ENCODE measurements at places on chromosomes 4 and X. TPM values are rescaled to one million over a fixed set of nuclear protein-coding genes. Genes with fewer than 3 reads are reported as not detected.

The SERTM2 gene
- total RNA-seq, result not detected

The GRPR gene
- 0.45 TPM for total RNA-seq

The FGFBP2 gene
- not detected for total RNA-seq

The MAOB gene
- not detected for total RNA-seq

The GPR119 gene
- total RNA-seq, result not detected

The UGT2B10 gene
- not detected for total RNA-seq

The EXOC1L gene
- not detected for total RNA-seq

DNA sequence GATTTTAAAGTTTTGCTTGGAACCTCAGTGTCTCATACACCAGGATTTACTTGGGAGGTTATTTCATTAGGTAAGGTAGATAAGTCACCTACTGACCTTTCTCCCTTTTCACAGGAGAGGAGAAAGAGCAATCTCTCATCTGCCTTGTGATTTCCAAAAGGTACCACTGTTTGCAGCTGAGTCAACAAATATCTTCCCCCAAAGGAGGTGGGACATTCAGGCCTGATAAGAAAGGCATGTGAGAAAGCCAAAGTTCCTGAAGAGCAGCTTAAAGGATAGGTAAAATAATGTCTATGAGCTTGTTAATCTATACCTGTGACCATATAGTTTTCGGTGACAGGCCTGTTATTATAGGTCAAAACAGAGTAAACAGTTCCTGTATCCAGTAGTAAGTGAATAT is 45.0 kb downstream of the FAM47B start:
- no peaks in the 10 kb centered on the region for H3K36me3 ChIP-seq
- H3K27me3 ChIP-seq, result no peaks in the 10 kb centered on the region
- no peak overlapping the region for H3K27ac ChIP-seq
- H3K4me3 ChIP-seq, result no peak overlapping the region
- no peak for DNase-seq

GRCh38 chr4:75698162-75698962 is 25.2 kb upstream of the G3BP2 start:
- H3K27me3 ChIP-seq, result no peaks in the 10 kb centered on the region
- H3K27ac ChIP-seq, result no peak overlapping the region
- H3K36me3 ChIP-seq, result no peaks in the 10 kb centered on the region
- peak; percentile 69 for DNase-seq
- peak overlapping the region; percentile 40 for H3K4me3 ChIP-seq
- H3K4me1 ChIP-seq, result peaks cover 11% of the 10 kb centered on the region

- no peaks in the 10 kb centered on the region for H3K27me3 ChIP-seq
- H3K27ac ChIP-seq, result no peak overlapping the region
- H3K36me3 ChIP-seq, result no peaks in the 10 kb centered on the region
- H3K4me1 ChIP-seq, result peaks cover 12% of the 10 kb centered on the region
- no peak for DNase-seq
Measured at GRCh38 chrX:118513120-118513898, 17.7 kb downstream of the DOCK11 start.

DNA sequence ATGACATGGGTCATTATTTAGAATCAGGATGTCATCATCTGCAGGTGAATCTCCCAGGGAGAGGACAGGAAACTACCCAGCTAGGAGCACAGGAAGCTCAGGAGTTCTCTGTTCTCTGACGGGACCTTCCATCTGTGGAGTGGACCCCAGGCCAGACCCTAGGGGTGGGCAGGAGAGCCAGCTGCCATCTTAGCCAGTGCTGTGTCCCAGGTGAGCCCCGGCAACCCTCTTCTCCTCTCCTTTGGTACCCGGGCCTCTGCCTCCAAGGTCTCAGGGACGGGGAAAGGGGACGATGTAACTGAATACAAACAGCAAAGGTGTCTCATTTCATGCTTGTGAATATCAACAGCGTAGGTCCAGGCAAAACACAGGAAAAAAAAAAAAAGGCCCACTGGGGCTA is 48.5 kb downstream of the C4orf50 start:
- no peak overlapping the region for H3K4me3 ChIP-seq
- H3K27me3 ChIP-seq, result 0 out of 2 replicates have a peak, but pooled peaks cover 2% of the 10 kb centered on the region
- DNase-seq, result no peak
- H3K4me1 ChIP-seq, result peaks cover 38% of the 10 kb centered on the region
- H3K36me3 ChIP-seq, result no peaks in the 10 kb centered on the region

DNA sequence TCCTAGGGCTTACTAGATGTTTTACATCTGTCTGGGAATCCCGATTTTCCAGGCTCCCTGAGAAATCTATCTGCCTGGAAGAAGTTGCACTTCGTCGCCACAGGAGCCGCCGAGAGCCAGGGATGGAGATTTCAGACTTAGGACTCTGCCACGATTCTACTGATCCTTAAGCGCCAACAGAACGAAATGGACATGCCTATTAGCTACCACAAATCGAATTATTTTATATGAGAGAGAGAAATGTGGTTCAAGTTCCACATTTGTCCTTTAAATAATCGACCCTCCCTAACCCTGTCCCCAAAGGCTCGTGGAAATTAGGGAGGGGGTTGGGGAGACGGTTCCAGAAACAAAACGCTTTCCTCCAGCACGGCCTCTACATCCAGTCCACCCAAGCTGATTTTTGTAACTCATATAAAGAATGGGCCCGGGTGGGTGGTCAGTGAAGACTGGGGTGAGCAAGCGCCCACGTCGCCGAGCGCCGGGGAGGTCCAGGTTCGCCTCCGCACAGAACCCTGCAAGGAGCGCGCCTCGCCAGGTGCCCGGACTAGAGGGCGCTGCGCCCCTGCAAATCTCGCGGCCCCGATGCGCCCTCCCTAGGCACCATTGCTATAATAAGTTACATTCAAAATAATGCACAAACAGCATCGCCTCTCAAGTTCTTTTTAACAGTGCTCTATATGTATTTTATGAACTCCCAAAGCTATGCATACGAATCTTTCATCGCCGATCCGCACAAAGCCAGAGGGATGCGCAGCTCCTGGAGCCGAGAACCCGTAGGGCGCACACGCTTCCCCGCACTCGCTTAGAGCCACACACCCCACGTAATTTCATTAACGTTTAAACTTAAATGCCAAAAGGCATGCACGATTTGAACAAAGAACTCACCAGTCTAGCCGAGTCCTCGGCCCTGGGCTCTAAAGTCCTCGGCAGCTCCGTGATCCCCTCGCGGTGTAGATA is 2.1 kb upstream of the FAT1 start:
- H3K4me1 ChIP-seq, result no peaks in the 10 kb centered on the region
- DNase-seq, result no peak

- no peak overlapping the region for H3K27ac ChIP-seq
- no peak for DNase-seq
- no peaks in the 10 kb centered on the region for H3K27me3 ChIP-seq
Measured at GRCh38 chr4:81353861-81354260, 117.8 kb downstream of the RASGEF1B start.

DNA sequence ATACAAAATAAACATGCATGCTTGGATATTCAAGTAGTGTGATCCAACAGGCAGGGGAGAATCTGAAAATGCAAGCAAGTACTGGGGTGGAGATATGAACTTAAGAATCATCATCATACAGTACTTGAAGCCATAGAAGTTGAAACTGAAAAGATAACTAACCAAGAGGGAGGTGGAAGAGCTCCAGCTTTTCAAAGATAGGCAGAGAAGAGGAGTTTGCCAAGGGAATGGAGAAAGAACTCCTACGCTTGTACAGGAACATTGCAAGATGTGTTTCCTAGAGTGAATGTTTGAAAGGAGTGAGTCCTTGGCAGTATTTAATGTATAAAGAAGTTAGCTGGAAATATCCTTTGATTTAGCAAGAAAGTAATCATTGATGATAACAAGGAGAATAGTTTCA is 106.2 kb upstream of the FRMPD4 start:
- no peak overlapping the region for H3K27ac ChIP-seq
- H3K4me1 ChIP-seq, result no peaks in the 10 kb centered on the region
- no peak overlapping the region for H3K4me3 ChIP-seq
- DNase-seq, result no peak
- H3K27me3 ChIP-seq, result no peaks in the 10 kb centered on the region
- no peaks in the 10 kb centered on the region for H3K36me3 ChIP-seq

- no peak for DNase-seq
- H3K36me3 ChIP-seq, result no peaks in the 10 kb centered on the region
Measured at GRCh38 chr4:15294202-15294601, 133.6 kb upstream of the C1QTNF7 start.

GRCh38 chr4:86100539-86101215 is 259.2 kb downstream of the MAPK10 start:
- no peak for DNase-seq
- no peak overlapping the region for H3K27ac ChIP-seq
- H3K4me1 ChIP-seq, result peaks cover 20% of the 10 kb centered on the region
- no peaks in the 10 kb centered on the region for H3K27me3 ChIP-seq
- peaks cover 32% of the 10 kb centered on the region for H3K36me3 ChIP-seq

GRCh38 chr4:148453833-148454232 is 11.6 kb upstream of the NR3C2 start:
- no peak overlapping the region for H3K4me3 ChIP-seq
- no peak for DNase-seq
